ENCODE measurements at places on chromosomes 11 and 22.
A peak's percentile ranks its signal among the peaks of the same experiment; 100 is the strongest.

GRCh38 chr11:15807827-15808226, 548.5 kb downstream of the SOX6 start:
- no peak for DNase-seq

- DNase-seq = no peak
These were observed 29.8 kb downstream of the RNF141 start for GRCh38 chr11:10511181-10511621.

DNA sequence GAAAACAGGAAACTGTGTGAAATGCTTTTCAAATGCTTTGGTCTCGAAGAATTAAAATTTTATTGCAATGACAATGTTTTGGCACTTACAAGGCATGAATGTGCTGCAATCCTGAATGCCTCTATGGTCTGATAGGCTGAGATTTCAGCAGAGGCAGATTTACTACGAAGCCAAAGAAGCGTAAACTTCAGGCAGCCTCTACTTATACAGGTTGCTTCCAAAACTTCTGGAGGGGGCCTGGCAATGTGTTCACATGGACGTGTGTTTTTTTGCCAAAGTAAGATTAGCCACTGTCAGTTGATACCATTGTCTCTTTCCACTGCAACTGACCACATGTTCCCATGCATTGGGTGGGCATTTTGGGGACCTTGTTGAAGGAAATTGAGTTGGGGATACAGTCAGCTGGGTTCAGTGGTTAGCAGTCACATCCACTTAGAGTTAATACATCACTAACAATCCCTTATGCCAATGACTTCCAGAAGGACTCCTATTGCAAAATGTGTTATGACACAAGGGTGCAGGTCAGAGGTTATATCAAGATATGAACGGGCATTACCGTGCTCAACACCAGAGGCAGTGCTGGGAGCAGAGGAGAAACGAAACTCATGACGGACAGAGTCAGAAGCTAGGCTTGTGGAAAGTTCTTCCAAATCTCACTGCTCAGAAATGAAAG, 48.8 kb downstream of the ABTB2 start:
- DNase-seq = no peak

GRCh38 chr11:61834278-61835048, 6.4 kb downstream of the FADS2 start:
- DNase-seq = peak; percentile 33

GRCh38 chr22:21047730-21048129, 2.0 kb downstream of the LRRC74B start:
- no peak for DNase-seq

DNA sequence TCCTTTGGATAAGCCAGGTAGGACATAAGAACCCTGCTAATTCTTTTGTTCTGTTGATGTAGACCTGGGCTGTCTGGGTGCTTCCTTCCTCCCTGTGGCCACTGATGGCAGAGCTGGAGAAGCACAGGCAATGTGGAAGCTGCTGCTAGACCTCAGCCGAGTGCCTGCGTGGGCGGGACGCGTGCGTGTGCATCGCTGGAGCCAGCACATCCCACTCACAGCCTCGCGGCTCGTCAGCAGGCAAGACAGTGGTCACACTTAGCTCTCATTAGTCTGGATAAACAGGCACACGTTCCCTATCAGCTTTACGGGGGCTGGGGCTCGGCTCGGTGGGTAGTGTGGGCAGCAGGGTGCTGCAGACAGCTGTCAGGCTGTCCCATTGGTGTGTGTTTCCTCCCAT, 155.7 kb downstream of the GRIK4 start:
- DNase-seq = no peak

- no peak for DNase-seq
These were observed 49.1 kb upstream of the MTNR1B start for GRCh38 chr11:92920331-92920730.

- no peak for DNase-seq
These were observed 10.1 kb downstream of the MCM5 start for GRCh38 chr22:35409783-35410662.

DNA sequence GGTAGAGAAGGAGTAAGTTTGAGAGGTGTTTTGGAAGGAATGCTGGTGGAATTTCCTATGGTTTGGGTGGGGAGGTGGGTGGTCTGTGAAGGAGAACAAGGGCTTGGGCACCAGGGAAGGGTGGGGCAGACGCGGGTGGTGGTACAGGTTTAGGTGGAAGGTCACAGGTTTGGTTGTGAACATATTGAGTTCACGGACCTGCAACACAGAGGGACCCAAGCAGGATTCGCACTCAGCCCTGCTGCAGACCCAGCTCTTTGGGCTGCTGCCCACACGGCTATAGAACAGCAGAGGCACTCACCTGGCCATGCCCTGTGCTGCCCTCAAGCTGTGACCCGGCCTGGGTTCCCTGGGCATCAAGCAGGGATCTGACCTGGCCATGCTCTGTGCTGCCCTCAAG, 33.5 kb upstream of the EMID1 start:
- DNase-seq = no peak

DNA sequence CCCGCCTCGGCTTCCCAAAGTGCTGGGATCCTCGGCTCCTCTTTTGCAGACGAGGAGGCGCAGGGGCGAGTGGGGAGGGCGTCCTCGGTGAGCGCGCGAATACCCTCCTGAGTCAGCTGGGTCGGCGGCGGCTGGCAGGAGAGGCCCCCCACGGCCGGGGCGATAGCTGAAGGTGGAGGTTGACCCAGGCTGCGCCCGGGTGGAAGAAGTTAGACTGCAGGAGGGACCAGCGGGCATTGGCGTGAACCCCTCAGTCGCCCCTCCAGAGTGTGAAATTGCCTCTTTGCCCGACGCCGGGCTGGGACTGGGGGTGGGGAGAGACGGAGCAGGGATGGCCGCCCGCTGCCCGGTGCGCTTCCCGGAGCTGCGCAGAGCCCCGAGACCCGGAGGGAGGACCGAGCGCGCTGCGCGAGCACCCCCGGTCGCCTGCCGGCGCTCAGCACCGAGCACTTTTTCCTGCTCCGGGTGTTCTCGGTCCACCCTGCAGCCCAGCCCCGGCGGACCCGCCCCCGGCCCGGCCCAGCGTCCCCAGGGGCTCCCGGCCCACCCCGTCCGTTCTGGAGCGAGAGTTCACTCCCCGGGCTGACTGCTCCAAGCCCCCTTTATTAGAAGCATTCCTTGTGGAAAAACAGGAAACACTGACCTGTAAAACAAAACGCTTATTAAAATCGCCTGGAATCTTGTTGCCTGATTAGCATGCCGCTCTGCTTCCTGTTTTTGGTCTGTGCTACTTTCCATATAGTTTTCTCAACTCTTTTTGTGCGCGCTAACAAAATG, 13.7 kb upstream of the CPT1A start:
- DNase-seq = peak; percentile 21

DNA sequence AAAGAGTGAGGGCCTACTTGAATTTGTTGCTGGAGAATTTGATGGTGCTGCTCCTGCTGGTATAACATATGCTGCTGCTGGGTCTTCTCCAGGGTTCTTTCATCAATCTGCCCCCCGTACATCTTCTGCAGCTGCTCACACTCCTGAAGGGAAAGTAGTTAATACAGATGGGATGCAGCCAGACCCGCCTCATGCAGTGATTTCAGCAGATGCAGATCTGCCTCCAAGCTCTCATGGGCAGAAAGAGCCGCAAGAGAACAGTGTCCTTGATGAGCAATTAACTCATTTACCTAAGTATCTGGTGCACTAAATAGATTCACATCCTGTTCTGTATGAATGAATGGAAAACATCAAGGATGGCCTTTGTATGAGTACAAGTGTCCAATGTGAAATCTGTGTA, 24.8 kb upstream of the APOA1 start:
- DNase-seq = no peak

DNA sequence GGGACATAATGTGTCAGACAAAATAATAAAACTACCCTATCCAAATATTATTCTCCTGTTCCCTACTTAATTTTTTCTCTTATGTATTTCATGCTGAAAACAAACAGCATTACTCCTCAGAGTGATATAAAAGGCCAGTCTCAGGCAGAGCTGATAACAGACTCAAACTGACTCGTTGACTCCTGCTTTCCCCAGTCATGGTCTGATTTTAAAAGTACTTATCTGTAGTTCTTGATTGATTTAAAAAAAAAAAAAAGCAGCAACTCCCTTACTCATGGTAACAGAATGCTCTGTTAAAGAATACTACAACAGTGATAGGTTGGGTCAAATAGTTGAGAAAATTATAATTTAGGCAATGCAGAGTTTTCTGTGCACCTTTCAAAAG, 90.3 kb upstream of the BARX2 start:
- no peak for DNase-seq

DNA sequence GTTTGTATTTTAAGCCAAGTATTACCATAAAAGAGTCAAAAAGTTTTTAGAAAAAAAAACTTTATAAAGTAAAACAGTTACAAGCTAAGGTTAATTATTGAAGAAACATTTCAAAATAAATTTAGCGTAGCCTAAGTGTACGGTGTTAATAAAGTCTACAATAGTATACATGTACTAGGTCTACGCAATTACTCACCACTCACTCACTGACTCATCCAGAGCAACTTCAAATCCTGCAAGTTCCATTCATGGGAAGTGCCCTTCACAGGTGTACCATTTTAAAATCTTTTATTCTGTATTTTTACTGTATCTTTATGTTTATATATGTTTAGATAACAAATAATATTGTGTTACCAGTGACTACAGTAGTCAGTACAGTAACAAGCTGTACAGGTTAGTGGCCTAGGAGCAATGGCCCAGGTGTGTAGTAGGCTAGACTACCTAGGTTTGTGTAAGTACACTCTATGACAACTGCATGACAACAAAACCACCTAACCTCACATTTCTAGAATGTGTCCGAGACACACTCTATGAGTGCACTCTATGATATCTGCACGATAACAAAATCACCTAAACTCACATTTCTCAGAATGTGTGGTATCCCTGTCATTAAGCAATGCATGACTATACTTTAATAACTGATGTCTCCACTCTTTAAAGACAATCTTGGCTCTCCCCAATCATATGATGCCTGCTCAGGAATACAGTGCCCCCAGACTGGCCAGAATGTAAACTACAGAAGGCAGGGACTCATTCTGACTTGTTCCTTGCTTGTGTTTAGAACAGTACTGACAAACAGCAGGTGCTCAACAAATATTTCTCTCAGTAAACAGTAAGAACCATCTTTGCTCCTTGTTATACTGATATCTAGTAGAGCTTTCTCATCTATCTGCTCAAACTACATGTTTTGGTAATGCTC, 21.2 kb downstream of the KMT5B start:
- DNase-seq = no peak

DNA sequence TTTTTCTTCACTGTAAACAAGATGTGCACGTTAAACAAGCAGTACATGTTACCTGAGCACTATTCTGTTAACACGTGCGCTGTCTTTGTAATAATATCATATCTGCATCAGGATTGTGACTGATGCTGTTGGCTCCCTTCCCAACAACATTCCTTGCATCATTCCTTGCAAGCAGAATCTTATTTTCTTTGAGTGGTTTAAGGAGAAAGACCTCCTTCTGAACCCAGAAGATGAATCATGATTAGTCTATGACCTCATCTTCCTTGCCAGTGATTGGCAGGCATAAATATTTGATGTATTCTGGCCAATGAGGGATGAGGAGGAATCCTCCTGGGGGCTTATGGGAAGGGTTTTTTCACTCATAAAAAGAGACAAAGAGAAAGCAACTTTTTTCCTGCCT, 46.2 kb downstream of the C11orf71 start:
- no peak for DNase-seq

DNA sequence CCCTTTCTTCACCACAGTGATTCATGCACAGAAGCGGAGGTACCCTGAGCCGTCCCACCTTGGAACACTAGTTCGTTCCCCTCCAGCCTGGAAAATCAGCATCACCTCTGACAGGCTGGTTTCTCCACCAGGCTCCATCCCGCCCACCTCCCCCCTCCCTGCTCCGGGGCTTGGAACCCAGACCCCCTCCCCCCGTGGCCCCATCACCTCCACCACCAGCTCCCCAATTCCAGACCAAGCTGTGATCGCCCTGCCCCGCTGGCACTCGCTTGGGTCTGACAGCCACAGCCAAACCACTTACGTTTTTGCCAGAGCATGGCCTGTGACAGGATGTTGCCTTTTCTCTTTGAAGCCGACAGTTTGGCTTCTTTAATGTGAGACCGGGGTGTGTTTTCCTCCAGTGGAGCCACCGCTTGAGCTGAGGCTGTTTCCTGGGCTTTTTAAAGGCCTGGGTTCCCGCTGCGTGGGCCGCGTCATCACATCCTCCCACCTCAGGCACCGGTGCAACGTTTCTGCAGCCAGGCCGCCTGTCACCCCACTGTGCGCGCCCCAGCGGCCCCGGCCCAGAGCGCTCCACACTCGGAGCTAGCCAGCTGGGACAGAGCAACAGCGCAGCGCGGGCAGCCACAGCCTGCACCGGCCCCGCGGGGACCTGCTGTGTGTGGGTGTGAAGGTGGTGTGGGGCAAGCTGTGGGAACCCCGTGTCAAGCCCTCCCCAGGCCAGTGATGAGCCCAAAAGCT, at the start of gene POU2AF1:
Gene POU2AF1, minus strand, starts transcription at position 415 of the 741 bp plus-strand sequence. Its CDS starts 98 bp downstream, at position 317.
- peak; percentile 84 for DNase-seq

GRCh38 chr11:109697140-109697843, 275.3 kb downstream of the C11orf87 start:
- no peak for DNase-seq

DNA sequence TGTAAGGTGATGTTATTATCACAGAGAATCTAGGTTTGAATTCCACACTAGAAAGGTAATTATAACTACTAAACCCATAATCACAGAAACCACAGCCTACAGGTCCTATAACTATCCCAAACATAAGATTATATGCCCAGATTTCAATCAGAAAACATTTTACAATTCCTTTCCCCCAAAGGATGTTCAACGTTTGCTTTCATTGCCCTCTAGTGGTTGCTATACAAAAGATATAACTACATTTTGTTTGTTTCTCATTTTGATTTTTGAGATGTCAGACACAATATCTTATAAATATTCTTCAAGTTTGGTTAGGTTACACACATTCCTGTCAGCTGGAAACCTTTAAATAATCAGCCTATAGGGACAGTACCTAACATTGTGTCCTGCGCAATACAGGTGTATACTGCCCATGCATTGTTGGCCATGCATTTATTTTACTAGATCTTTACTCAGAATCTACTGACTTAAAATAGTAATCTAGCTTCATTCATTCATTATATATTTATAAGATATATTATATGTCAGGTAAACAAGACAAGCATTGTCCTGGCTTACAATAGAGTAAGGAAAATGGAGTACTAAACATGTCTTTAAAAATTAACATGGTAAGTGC, 530.5 kb upstream of the CCDC90B start:
- DNase-seq = no peak

GRCh38 chr22:44475706-44476105, 22.3 kb downstream of the RTL6 start:
- DNase-seq = no peak

DNA sequence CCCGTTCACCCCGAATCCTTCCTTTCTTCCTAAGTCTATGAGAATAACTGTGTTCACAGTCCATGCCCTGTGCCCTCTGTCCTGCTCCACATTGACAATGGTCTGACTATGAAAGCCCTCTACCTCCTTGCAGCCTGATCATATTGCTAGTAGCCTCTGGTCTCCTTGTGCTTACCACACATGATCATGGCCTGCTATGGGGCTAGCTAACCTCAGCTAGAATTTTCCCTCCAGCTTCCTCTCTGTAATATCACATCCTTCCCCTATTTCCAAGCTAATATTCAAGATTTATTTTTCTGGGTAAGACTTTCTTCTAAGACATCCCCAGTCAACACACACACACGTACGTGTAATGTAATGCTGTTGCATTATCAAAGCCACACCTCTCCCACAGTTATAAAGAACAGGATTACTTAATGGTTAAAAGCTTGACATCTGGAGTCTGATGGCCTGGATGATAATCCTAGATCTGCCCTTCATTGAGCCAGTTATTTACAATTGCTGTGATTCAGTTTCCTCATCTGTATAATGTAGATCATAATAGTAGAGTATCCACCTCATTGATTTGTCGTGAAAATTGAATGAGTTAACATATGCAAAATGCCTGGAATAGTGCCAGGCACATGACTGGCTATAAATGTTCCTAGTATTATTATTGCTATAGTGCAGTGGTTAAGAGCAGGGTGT, 214.4 kb upstream of the BLID start:
- DNase-seq = no peak
